Brain (organoid and tissue), 16 donors: ENCODE measurements at places on chromosomes 7 and 10.

DNA sequence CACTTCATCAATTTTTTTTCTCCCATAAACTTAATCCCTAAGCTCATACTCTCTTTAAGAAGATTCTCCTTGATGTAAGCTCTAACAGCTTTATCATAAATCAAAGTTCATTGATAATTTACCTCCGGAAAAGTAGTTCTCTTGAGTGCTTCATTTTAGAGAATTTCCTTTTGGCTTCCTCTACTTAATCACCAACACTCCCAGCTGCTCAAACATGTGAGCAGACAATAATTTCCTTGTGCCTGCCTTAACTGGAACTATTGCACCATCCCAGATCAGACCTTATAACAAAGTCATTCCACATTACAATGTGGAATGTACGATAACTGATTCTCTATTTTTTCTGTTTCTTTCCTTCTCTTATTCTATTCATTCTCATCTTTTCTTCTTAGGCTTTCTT, 5.9 kb downstream of the FEZF1 start:
- DNase-seq = no peak

GRCh38 chr7:67448271-67448670, 451.6 kb downstream of the TYW1 start:
- DNase-seq = no peak

- no peak for DNase-seq
These were observed 15.0 kb downstream of the CXCL12 start for GRCh38 chr10:44369854-44370253.

GRCh38 chr10:87966459-87966858, 103.0 kb downstream of the PTEN start:
- peak; percentile 4 for DNase-seq

- DNase-seq = no peak
These were observed 133.6 kb downstream of the SEMA3C start for GRCh38 chr7:80785276-80785675.

GRCh38 chr10:88889559-88890337, 9.7 kb downstream of the STAMBPL1 start:
- no peak for DNase-seq
